ENCODE measurements at places on chromosomes 1 and 21.
A peak's percentile ranks its signal among the peaks of the same experiment; 100 is the strongest.

DNA sequence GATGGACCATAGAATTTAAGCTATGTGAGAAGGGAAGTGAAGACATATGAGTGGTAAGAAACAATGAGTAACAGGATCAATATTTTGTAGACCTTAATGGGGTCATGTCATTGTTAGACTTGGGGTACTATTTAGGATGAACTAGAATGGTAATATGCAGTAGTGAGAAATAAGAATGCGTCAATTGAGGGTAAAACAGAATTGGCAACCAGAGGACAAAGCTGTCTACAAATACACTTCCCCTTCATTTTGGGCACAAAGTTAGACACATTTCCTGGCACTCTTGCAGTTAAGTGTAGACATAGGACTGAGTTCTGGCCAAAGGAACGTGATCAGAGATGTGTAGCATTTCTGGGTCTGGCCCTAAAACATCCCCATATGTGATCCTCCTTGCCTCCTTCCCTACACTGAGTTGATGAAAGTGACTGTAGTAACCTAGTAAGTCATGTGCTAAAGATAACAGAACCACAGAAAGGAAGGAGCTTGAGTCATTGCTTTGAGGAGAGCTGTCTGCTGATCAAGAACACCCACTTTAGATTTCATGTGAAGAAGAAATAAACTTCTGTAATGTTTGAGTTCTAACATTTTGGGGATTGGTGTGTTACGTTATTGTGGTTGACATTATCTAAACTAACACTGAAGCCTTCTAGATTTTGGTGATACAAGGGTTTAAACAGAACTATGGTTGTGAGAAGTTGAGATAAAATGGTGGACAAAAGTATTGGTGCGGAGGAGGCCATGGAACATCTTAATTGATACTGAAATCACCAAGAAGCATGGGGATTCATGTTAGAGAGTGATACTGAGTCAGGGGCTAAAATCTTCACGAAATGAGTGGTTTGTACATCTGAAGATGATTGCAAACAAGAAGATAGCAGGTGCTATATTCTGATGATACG is 41.7 kb downstream of the CD55 start:
- DNase-seq: peak; percentile 70

DNA sequence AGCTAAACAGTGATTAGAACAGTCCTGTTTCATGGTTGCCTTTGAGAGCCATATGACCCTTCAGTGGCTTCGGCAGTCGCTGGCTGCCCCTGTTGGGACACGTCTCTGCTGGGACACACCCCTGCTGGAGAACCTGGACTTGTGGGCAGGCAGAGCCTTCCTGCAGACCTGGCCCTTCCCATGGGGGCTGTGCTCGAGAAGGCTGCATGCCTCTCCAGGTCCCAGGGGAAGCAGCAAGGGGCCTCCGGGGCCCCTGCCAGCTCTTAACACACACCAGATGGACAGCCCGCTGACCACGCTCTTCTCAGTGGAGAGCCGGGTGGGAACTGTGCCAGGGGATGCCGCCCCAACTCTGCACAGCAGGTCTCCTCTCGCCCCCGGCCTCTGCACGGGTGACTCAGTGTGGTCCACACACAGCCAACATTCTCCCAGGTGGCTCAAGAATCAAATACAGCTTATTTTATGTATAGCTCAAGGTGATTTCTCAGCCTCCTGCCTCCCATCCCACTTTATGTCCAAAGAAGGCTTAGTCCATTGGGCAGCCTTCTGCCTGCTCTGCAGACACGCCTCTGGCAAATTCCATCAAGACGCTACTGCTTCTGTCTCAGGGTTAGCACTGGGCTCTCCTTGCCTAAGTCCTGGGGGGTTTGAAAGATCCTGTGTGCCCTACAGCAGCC is 450.8 kb downstream of the KIF26B start:
- no peak for DNase-seq

GRCh38 chr1:101069158-101069557 is 43.6 kb upstream of the DPH5 start:
- no peak for DNase-seq

- no peak for DNase-seq
Measured at GRCh38 chr1:198876371-198876871, 237.6 kb downstream of the PTPRC start.

GRCh38 chr1:158821723-158822122 is 9.4 kb upstream of the MNDA start:
- no peak for DNase-seq

GRCh38 chr1:8376358-8376840 is 58.5 kb downstream of the SLC45A1 start:
- DNase-seq: no peak

GRCh38 chr1:221182791-221183533 is 303.7 kb downstream of the HLX start:
- peak; percentile 12 for DNase-seq

- no peak for DNase-seq
Measured at GRCh38 chr1:208461680-208462079, 217.5 kb upstream of the PLXNA2 start.

GRCh38 chr1:63774617-63775417 is 1.0 kb downstream of the ROR1 start:
- no peak for DNase-seq

DNA sequence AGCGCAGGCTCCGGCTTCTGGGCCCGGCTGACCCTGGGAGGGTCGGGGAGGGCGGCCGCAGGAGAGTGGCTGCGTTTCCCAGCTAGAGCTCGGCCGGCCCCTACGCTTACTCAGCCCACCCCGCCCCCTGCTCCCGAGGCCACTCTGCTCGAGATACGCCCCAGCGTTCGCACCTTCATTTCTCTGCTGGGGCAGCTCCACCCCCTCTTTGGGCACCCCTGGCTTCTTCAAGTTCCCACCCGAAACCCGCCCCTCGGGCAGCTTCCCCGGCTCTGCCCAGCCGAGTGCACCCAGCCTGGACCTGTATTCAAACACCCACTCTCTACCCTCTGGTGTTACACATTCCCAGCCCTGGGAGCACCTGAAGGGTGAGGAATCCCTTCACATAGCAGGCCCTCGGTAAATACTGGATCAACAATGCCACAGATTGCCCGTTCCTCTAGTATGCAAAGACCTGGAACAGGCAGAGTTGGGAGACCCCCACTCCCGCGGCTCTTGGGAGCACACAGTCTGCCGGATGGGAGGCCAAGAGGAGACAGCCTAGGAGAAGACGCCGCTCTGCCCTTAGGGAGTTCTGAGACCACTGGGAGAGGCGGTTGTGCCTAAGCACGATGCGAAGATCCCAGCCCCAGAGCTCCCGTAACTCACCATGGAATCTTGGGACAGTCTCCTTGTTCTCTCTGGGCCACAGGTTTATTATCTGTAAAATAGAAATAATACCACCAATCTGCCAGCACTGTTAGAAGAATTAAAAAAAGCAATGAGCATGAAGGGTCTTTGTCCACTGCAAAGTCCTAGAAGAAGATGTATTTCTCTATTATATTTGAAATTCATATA is 566 bp upstream of the PAQR7 start:
- no peak for DNase-seq

- no peak for DNase-seq
Measured at GRCh38 chr1:119040489-119040888, 52.3 kb upstream of the TBX15 start.

DNA sequence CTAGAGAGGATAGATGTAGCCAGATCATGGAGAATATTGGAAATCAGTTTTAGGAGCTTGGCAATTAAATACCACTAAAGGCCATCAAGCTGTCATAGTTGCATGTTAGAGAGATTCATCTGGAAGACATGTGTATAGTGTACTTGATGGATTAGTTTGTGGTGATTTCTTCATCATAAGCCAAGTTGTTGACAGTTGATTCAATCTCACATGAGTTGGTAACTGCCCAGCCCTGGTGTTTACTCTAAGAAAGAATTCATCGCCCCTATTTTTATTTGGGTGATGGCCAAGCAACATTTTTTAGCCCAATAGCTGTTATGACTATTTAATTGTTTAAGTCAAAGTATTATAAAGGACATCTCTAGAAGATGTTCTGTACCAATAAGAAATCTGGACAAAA is 737.6 kb downstream of the PLA2G4A start:
- no peak for DNase-seq

- no peak for DNase-seq
Measured at GRCh38 chr1:234776876-234777855, 167.2 kb upstream of the IRF2BP2 start.

Measured in activated CD4-positive, alpha-beta T cell treated with anti-CD3 and anti-CD28 coated beads, Interleukin-2, amount 50 U/mL, for 16 hours (primary cell).